Cardiac septum (tissue), 1 donor: ENCODE measurements at places on chromosomes 3 and 15. TPM values are rescaled to one million over a fixed set of nuclear protein-coding genes. Genes with fewer than 3 reads are reported as not detected.

DNA sequence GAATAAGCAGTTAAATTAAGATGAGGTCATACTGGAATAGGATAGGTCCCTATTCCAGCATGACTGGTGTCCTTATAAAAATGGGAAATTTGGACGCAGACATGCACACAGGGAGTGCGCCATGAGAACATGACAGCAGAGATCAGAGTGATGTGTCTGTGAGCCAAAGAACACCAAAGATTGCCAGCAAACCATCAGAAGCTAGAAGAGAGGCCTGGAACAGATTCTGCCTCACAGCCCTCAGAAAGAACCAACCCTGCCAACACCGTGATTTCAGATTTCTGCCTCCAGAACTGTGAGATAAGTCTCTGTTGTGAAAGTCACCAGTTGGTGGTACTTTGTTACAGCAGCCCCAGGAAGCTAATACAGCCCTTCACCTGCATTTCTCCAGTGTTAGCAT lies 34.7 kb downstream of the EPHB1 start:
- no peak for DNase-seq

DNA sequence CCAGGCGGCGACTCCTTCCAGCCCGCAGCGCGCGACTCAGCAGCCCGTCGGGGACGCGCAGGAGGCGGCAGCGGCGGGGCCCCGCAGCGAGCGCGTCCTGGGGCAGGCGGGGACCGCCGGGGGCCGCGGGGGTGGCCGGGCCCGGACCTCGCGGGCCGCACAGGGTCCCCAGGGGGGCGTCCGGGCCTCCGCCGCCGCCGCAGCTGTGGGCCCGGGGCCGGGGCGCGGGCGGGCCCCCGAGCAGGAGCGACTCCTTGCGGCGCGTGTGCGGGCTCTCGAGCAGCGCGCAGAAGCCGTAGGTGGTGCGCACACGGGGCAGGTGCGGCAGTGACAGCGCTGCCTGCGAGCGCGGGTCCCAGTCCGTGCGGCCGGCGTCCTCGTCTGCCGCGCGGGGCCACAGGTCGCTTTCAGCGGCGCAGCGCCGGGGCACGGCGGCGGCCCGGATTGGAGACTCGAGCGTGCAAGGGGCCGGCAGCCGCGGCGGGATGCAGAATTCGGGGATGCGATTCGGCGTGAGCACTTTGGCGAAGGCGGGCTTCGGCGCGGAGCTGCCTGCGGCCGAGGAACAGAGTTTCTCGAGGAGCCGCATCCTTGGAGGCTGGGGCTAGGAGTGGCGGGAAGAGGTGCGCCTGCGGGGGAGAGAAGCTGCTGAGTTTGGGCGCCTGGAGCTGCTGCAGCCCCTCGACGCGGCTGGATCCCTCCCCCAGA lies 535 bp downstream of the C2CD4B start:
- DNase-seq: peak; percentile 76

DNA sequence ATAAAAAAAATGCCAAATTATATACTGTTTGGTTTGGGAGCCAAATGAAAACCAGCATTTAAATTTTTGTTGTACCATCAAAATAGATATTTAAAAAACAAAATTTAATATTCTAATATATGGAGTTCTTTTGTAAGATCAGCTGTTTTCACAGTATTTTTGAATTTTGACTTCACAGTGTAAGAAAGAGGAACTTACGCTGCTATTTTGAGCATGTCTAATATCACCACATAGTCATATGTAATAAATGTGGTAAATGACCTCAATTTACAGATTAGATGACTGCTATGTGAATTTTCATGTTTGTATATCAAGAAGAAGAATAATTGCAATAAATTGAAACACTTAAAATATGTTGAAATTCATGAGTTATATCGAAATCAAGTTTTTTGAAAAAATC lies 189.6 kb downstream of the ARRDC4 start:
- DNase-seq: no peak

The GHRL gene
- 0.48 TPM for total RNA-seq

The NR2E3 gene
- total RNA-seq: not detected

GRCh38 chr3:42730294-42730693 lies 27.7 kb upstream of the HHATL start:
- no peak for DNase-seq

- no peak for DNase-seq
These were observed 79.7 kb upstream of the CDIN1 start for GRCh38 chr15:36499412-36500389.

GRCh38 chr3:196694941-196695848 lies 16.9 kb downstream of the CEP19 start:
- DNase-seq: no peak

- no peak for DNase-seq
These were observed 384.0 kb upstream of the TPM1 start for GRCh38 chr15:62658498-62658897.
